CD4-positive, alpha-beta T cell treated with Interleukin-2 at 100 ng/mL for 4 hours (primary cell): ENCODE measurements at places on chromosomes 1 and 21.

DNA sequence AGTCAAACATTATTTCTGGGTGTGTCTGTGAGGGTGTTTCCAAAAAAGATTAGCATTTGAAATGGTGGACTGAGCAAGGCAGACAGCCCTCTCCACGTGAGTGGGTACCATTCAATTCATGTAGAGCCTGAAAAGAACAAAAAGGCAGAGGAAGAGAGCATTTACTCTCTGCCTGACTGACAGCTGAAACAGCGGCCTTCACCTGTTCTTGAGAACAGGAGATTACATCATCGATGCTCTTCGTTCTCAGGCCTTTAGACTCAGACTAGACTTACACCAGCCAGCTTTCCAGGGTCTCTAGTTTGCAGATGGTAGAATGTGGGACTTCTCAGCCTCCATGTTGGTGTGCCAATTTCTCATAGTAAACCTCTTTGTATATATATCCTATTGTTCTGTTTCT lies 302.3 kb downstream of the BACH1 start:
- DNase-seq, result no peak

DNA sequence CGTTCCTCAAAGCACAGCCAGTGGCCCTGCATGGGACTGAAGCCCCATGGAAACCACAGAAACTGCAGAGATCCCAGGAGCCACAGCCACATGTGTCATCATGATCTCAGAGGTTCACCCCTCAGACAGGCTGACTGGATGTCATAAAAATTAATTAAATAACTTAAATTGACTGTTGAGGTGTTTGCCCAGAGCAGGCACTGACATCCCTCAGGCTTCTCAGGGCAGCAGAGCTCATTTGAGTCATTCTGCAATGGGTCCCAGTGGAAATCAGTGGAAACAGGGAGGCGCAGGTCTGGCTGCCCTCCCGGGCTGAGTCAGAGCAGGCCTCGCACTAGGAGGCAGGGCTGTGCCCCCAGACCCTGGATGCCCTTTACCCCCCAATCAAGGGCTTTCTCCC lies 135.1 kb downstream of the CDC7 start:
- no peak for DNase-seq

DNA sequence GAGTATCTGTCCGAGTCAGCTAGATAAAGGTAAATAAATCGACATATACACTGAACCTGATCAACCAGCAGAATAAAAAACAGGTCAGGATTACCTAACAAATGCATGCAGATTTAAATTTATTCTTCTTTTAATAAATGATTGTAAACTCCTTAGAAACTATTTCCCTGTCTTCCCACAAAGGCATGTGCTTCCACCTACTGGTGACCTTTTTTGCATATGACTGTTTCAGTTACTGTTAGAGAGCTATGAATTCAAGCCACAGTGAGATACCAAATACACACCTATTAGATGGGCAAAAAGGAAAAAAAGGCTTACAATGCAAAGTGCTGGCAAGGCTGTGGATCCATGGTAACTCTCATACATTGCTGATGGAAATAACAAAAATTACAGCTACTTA lies 957.4 kb upstream of the NCAM2 start:
- DNase-seq, result no peak

DNA sequence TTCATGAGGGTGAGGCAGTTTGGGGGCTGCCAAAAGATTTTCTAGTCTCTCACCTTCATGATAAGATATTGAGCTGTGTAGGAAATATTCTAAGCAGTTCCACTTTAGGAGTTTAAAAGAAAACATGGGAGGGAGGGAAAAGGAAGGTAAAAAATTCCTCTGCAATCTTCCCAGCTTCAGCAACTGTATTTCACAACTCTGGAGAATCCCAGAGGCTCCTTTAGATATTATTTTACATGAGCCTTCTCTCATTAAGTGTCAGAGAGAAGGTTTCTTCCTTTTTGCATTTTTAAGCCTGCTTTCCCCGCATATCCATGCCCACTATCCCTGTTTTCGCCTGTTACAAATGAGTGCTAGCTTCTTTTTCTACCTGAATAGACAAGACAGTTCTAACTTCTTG lies 289.4 kb downstream of the CHRM3 start:
- no peak for DNase-seq

GRCh38 chr1:235557495-235557894 lies 53.2 kb upstream of the B3GALNT2 start:
- DNase-seq, result no peak

- DNase-seq, result peak; percentile 57
Measured at GRCh38 chr1:156119503-156120209, 5.1 kb downstream of the LMNA start.
